ENCODE measurements at places on chromosomes 7 and 10. TPM values are rescaled to one million over a fixed set of nuclear protein-coding genes. Genes with fewer than 3 reads are reported as not detected.

DNA sequence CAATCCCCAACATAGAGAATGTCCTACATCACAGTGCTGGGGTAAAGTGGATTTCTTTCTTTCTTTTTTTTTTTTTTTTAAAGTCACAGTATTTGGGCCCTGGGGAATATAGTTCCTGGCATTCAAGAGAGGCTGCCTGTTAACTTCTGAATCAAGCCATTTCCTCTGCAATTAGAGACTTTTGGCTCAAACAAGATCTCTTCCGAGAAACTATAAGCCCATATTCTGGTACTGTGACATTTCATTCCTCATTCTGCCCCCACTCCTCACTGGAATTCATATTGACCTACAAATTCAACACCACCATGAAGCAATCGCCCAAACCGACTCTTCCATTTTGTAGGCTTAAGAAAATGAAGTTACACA lies 187.4 kb downstream of the PHTF2 start:
- H3K27ac ChIP-seq = no peak overlapping the region
- no peaks in the 10 kb centered on the region for H3K27me3 ChIP-seq

The ANKRD61 gene
- total RNA-seq = not detected

GRCh38 chr7:42869131-42870020 lies 42.5 kb downstream of the C7orf25 start:
- H3K27me3 ChIP-seq = peaks cover 18% of the 10 kb centered on the region
- no peak overlapping the region for H3K4me3 ChIP-seq
- DNase-seq = no peak
- H3K4me1 ChIP-seq = no peaks in the 10 kb centered on the region

The PPP1R17 gene
- not detected for total RNA-seq

GRCh38 chr10:115854740-115855435 lies 418.1 kb downstream of the GFRA1 start:
- no peaks in the 10 kb centered on the region for H3K27me3 ChIP-seq
- H3K4me3 ChIP-seq = no peak overlapping the region
- no peak for DNase-seq
- no peaks in the 10 kb centered on the region for H3K36me3 ChIP-seq
- no peaks in the 10 kb centered on the region for H3K4me1 ChIP-seq

DNA sequence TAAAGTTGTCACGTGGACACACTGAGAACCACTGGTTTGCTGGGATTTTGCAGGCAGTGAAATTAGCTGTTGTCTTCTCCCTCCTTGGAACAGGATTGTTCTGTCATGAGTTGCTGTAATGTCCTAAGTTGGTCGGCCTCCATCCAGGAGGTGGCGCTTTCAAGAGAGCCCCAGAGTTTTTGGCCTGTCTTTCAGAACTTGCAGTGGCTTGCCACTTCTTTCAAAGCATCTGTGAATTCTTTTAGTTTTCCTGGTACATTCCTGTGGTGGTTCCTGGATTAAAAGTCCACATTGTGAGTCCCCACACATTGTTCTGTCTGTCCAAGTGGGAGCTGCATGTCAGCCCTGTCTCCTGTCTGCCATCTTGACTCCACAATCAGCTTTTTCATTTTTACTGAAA lies 133.8 kb downstream of the PON1 start:
- H3K4me3 ChIP-seq = no peak overlapping the region
- no peak for DNase-seq
- no peaks in the 10 kb centered on the region for H3K4me1 ChIP-seq
- H3K27ac ChIP-seq = no peak overlapping the region

DNA sequence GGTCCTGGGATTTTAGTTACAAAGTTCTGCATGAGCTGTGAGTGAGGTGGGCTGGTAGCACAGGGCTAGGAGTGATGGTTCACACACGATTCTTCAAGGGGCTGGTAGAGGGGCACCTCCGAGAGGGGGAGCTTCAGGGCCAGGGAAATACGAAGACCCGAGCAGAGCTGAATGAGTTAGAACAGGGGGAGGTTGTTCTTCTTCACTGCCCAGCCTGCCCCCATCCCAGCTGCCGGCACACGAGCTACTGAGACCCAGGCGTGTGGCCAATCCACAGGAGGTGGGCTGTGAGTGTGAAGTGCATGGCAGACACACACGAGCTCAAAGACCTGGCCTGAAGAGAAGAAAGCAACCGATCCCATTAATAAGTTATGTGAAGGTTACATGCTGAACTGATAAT lies 256.2 kb upstream of the ZNF32 start:
- no peak overlapping the region for H3K4me3 ChIP-seq
- DNase-seq = no peak
- peaks cover 37% of the 10 kb centered on the region for H3K27me3 ChIP-seq
- H3K4me1 ChIP-seq = no peaks in the 10 kb centered on the region
- H3K27ac ChIP-seq = no peak overlapping the region

DNA sequence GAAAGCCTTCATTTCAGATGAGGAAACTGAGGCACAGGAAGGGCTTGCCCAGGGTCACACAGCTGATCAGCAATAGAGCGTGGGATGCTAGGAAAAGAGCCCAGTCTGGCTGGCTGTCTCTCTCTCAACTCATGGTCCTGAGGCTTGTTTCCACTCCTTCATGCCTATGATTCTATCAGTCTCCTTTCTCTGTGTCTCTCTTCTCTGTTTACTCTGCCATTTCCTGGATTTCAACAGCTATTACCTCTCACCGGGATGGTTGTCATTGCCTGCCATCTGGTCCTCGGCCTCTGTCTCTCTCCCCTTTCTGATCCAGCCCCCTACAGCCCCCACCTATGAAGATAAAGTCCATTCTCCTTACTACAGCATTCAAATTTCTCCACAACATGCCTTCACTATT lies 93.3 kb upstream of the AGBL3 start:
- DNase-seq = no peak
- H3K27ac ChIP-seq = no peak overlapping the region
- H3K36me3 ChIP-seq = no peaks in the 10 kb centered on the region
- H3K27me3 ChIP-seq = no peaks in the 10 kb centered on the region

DNA sequence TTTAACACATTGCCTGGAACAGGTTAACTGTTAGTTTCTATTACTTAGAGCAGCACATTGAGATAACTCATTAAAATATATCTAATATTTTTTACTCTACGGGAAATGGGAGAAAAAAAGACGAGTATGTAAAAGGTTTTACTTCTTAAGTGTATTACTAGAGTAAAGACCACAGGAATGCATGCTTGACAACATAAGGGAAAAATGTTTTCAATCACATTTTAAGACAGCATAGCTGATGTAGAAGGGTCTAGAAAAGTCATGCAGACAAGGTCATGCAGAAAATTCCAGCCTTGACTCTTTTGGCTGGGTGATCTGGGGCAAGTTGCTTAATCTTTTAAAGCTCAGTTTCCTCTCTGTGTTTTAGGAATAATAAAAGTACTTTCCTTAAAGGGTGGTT lies 806.2 kb downstream of the CNTNAP2 start:
- no peaks in the 10 kb centered on the region for H3K27me3 ChIP-seq
- no peaks in the 10 kb centered on the region for H3K36me3 ChIP-seq
- H3K27ac ChIP-seq = no peak overlapping the region
- DNase-seq = no peak
- H3K4me1 ChIP-seq = no peaks in the 10 kb centered on the region

GRCh38 chr7:157139111-157139809 lies 534 bp downstream of the UBE3C start:
- H3K4me3 ChIP-seq = peak overlapping the region; percentile 59
- no peaks in the 10 kb centered on the region for H3K27me3 ChIP-seq
- peaks cover 45% of the 10 kb centered on the region for H3K4me1 ChIP-seq
- H3K27ac ChIP-seq = peak overlapping the region; percentile 83

DNA sequence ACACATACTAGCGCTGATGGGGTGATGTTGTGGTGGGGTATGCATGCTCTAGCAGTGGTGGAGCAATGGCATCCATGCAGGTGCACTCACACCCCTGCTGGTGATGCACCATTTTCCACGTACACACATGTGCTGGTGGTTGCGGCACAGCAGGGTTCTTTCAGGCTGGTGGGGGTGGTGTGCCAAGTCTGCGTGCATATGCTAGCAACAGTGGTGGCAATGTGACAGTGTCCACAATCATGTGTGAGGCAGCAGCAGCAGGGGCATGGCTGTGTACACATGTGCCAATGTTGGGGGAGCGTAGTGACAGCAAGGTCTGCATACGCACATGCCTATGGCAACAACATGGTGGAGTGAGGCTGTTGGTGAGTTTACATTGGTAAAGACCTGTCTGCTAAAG lies 148.1 kb downstream of the ZWINT start:
- H3K36me3 ChIP-seq = no peaks in the 10 kb centered on the region
- no peak overlapping the region for H3K4me3 ChIP-seq
- no peak for DNase-seq
- no peak overlapping the region for H3K27ac ChIP-seq
- H3K4me1 ChIP-seq = no peaks in the 10 kb centered on the region

GRCh38 chr10:8060010-8060703 lies 5.7 kb downstream of the GATA3 start:
- peaks cover 31% of the 10 kb centered on the region for H3K4me1 ChIP-seq
- no peaks in the 10 kb centered on the region for H3K27me3 ChIP-seq
- H3K36me3 ChIP-seq = peaks cover 10% of the 10 kb centered on the region
- peak; percentile 63 for DNase-seq
- H3K27ac ChIP-seq = peak overlapping the region; percentile 85

The WBP1L gene
- 33.0 TPM for total RNA-seq

GRCh38 chr10:130359711-130360110 lies 223.5 kb downstream of the GLRX3 start:
- no peak overlapping the region for H3K4me3 ChIP-seq
- DNase-seq = no peak
- H3K36me3 ChIP-seq = no peaks in the 10 kb centered on the region

The CPXM2 gene
- not detected for total RNA-seq

DNA sequence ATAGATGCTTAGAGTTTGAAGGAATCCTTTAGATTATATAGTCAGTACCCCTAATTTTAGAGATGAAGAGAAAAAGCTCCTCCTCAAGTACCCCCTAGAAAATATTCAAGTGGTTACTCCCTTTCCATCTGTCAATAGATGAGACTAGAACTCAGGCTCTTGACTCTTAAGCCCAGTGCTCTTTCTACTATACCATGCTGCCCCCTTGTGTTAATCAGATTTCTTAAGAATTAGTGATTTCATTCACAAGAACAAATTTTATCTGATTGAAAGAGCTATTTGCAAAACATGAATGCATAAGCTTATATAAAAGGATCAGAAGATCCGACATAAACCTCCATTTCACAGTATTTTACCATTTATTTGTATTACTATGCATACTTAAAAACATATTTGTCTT lies 179.3 kb downstream of the TFEC start:
- H3K27ac ChIP-seq = no peak overlapping the region
- no peaks in the 10 kb centered on the region for H3K27me3 ChIP-seq
- H3K36me3 ChIP-seq = no peaks in the 10 kb centered on the region
- peak; percentile 41 for DNase-seq
- H3K4me1 ChIP-seq = no peaks in the 10 kb centered on the region
- H3K4me3 ChIP-seq = no peak overlapping the region

DNA sequence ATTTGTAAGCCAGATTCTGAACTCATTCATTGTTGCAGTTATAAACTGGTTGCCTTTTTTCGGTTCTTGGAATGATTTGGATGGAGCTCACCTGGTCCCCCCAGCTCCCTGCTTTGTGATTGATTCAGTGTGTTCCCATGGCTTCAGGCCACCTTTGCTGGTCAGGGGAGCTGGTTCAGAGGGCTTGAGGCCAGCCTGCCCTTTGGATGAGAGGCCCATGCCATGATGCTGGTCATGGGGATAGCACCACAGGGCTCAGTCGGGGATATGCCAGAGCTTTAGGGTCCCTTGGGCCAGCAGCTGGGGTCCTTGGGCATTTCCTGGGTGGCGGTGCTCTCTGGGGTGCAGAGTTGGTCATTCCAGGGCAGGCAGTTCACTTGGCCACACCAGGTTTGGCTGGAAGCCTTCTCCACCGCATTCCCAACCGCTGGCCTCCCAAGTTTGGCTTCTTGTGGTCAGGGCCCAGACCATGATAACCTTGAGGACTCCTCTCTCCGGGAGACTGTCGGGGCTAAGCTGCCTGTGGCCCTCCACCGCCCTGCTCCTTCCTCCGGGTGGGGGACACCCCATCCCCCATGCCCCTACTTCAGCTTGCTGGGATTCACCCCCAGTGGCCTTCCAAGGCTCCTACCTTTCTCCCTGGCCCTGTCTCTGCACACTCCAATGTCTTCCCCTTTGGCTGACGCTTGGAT lies 65.1 kb downstream of the MGMT start:
- H3K4me1 ChIP-seq = no peaks in the 10 kb centered on the region
- no peak overlapping the region for H3K4me3 ChIP-seq
- no peak for DNase-seq
- H3K27ac ChIP-seq = no peak overlapping the region
- H3K36me3 ChIP-seq = peaks cover 11% of the 10 kb centered on the region

GRCh38 chr7:142328551-142328950 lies 70.7 kb upstream of the PRSS58 start:
- peaks cover 22% of the 10 kb centered on the region for H3K27me3 ChIP-seq
- no peak for DNase-seq
- H3K36me3 ChIP-seq = no peaks in the 10 kb centered on the region
- no peaks in the 10 kb centered on the region for H3K4me1 ChIP-seq
- no peak overlapping the region for H3K27ac ChIP-seq

The TFEC gene
- total RNA-seq = 0.25 TPM

DNA sequence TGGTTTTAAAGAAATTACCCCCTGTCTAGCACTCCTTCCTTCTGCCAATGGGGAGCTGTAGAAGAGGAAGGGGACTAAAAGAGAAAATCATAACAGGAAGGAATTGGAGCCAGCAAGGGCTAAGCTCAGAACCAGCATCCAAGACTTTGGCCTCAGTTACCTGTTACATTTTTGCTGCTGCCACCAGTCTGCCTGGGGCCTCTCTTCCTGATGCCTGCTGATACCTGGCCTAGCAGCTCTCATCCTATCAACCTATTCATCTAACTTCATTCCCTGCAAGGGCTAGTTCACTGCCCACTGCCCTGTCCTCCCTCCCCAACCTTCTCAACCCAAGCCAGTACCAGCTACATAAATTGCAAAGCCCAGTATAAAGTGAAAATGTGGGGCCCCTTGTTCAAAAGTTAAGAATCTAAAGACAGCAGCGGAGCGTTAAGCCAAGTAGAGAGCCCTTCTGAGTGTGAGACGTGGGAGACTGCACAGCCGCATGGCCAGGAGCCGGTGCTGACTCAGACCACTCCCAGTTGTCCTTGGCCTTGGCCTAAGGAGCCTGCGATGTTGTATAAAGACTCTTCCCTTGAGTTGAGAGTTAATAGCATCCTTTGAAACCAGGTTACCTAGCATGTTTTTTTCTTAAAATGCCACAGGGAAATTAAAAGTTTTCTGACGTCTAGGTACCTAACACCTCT lies 13.2 kb upstream of the AOC1 start:
- H3K27ac ChIP-seq = no peak overlapping the region
- no peaks in the 10 kb centered on the region for H3K36me3 ChIP-seq
- H3K4me3 ChIP-seq = no peak overlapping the region
- H3K4me1 ChIP-seq = no peaks in the 10 kb centered on the region
- peaks cover 22% of the 10 kb centered on the region for H3K27me3 ChIP-seq

DNA sequence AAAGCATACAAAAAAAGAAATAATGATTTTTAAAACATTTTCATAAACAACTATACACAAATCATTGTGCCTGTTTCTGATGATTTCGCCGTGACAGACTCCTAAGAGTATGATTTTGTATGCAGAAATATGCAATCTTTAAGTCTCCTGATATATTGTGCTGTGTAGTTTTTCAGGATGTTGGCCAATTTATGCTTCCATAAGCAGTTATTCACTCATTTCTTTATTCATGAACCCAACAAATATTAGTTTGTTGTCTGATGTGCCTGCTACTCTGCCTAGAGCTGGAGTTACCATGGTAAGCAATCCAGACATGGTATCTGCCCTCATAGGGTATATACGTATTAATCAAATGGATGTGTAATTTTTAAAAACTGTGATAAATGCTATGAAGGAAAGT lies 40.4 kb downstream of the PRR15 start:
- no peak for DNase-seq
- H3K36me3 ChIP-seq = no peaks in the 10 kb centered on the region
- H3K4me1 ChIP-seq = no peaks in the 10 kb centered on the region
- no peaks in the 10 kb centered on the region for H3K27me3 ChIP-seq
- H3K4me3 ChIP-seq = no peak overlapping the region

GRCh38 chr7:149498811-149499210 lies 1.2 kb upstream of the ZNF746 start:
- no peaks in the 10 kb centered on the region for H3K4me1 ChIP-seq
- H3K27me3 ChIP-seq = peaks cover 7% of the 10 kb centered on the region
- peaks cover 7% of the 10 kb centered on the region for H3K36me3 ChIP-seq
